ENCODE measurements at places on chromosomes 4 and X. TPM values are rescaled to one million over a fixed set of nuclear protein-coding genes. Genes with fewer than 3 reads are reported as not detected.

DNA sequence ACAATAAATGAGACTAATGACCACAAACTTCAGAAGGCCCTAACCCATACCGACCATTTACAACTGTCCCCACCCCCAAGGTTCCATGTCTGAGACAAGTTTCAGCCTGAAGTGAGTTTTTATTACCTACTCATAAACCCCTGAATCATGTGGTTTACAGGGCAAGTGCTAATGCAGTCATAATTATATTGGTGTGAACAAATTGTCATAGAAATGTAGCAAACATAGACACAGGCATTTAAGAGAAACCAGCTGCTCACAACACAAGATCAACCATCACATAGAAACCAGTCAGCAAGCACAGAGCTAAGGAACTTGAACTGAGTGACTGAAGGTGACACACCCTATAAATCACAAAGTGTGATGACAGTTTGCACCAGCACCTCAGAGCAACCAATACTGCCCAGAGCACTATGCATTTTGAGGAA lies 173.8 kb upstream of the MID1 start:
- DNase-seq: no peak

DNA sequence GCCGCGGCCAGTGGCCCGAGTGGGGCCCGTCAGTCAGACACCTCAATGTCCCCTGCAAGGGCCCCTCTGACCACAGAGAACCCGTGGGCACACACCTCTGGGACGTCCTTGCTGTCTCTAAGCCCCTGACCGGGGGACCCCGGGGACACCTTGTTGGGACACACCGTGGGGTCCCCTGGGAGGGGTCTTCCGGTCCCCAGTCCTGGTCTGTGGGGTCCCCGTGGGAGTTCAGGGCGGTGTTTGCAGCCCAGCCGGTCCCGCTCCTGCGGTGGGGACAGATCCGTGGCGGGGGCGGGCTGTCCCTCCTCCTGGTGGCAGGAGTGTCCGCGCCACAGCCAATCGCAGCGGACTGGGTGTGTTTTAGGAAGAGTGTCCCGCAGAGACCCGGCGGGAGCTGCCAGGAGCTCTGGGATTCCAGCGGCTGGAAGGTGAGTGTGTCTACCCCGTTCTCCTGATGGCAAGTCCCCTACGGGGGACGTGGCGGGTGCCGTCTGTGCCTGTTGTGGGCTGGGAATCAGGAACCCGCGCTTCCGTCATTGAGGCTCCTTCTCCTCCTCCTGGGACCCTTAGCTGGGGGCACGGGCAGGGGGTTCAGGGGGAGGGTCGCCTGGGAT lies 5.1 kb upstream of the PLCXD1 start:
- DNase-seq: peak; percentile 37

GRCh38 chr4:1183985-1184773 lies 11.8 kb upstream of the SPON2 start:
- DNase-seq: no peak

GRCh38 chr4:145735347-145735675 lies 55.4 kb downstream of the C4orf51 start:
- peak; percentile 96 for DNase-seq

GRCh38 chr4:108681321-108681809 lies 31.0 kb downstream of the OSTC start:
- no peak for DNase-seq

GRCh38 chrX:72297953-72298730 lies 7.6 kb downstream of the CITED1 start:
- DNase-seq: no peak

DNA sequence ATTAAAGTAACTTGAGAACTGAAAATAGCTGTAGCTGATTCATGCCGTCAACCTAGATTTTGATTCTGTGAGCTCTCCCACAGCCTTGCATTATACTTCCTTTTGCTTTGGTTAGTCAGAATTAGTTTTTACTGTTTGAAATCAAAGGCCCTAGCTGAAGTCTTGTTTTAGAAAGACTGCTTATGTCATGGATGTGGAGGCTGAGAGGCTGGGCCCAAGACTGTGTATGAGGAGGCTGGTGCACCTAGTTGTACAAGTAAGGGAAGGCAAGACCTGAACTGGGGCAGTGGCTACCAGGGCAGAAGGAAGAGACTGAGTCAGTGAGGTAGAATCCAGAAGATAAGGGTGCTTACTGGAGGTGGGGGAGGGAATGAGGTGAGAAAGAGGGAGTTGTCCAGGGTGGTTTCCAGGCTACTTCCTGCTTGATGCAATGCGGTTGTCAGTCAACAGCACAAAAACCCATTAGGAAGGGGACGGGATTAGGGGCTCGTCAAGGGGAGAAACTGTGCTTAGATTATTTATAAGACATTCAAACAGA lies 76.2 kb upstream of the PAGE3 start:
- DNase-seq: no peak

DNA sequence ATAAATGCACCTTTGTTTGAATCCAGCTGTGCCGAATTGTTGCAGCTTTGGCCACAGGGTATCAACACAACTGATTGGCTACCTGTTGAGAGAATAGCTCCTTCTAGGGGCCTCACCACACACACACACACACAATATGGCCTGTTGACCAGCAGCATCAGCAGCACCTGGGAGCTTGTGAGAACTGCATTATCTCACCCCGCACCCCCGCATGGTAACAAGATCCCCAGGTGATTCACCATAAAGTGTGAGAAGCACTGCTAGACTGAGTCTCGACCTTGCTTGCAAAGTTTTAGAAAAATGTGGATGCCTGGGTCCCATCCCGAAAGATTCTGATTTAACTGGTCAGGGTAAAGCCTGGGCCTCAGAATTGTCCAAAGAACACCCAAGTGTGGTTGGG lies 176.9 kb upstream of the PRPS2 start:
- no peak for DNase-seq

GRCh38 chrX:88135735-88136134 lies 611.3 kb upstream of the CPXCR1 start:
- DNase-seq: no peak

DNA sequence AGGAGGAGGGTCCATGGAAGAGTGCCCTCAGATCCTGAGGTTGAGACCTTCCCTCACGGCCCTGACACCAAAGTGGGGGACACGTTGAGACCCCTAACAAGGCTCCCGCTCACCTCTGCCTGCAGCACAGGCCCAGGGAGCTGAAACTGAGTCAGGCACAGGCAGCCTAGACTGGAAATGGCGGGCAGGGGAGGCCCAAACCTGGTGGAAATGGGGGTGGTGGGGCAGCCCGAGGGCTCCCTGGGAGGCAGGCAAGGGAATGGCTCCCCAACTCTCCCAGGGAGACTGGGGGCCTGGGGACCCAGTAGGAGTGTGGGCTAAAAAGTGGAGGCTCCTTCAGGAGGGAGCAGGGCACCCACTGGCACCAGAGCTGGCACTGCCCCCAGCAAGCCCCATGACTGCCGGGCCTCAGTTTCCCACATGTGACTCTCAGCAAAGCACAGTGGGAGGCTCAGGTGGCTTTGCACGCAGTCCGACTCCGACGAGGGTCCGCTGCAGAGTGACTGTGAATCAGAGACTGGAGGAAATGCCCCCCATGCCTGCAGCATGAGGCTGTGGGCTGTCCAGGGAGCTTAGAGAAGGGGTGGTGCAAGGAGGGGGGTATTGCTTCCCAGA lies 5.9 kb downstream of the NKX1-1 start:
- DNase-seq: no peak

DNA sequence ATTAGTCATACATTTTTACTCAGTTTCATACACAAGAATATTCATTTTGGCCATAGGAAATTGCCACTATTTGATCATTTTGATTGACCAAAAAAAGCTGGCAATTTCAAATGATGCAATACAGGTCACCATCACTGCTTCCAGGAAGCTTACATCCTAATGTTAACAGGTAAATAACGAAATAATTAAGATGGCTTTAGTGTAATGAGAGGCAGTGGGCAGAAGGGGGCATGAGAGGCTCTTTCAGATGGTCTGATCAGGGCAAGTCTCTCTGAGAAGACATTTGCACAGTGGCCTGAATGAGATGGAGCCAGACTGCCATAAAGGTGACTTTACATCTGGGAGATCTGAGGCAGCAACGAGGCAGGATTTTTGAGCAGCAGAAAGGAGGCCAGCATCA lies 170.7 kb downstream of the SLIT2 start:
- DNase-seq: peak; percentile 52

- DNase-seq: peak; percentile 49
Observed at GRCh38 chr4:122663814-122664610, 43.1 kb upstream of the IL21 start.

DNA sequence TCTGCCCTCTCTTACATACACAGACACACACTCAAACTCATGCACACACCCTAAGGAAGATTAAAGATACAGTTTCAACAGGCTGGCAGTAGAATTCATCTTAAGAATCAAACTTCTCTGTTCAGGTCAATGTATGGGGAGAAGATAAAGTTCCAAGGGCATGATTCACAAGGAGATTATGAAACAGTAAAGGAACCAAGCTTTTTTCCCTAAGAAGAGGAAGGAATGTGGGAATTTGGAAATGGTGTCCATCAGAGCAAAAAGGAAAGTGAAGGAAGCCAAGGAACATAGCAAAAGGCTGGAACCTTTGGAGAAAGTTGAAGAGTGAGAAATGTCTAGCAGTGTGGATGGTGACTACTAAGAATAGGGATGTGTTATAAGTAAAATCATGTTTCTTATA lies 191.0 kb upstream of the NPY2R start:
- DNase-seq: no peak

DNA sequence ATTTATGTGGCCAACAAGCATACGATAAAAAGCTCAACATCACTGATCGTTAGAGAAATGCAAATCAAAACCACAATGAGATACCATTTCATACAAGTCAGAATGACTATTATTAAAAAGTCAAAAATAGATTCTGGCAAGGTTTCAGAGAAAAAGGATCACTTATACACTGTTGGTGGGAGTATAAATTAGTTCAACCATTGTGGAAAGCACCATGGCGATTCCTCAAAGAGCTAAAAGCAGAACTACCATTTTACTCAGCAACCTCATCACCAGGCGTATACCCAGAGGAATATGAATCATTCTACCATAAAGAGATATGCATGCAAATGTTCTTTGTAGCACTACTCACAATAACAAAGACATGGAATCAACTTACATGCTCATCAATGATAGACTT lies 478.7 kb upstream of the GALNTL6 start:
- no peak for DNase-seq

- DNase-seq: no peak
Observed at GRCh38 chr4:20269320-20269719, 17.6 kb downstream of the SLIT2 start.

DNA sequence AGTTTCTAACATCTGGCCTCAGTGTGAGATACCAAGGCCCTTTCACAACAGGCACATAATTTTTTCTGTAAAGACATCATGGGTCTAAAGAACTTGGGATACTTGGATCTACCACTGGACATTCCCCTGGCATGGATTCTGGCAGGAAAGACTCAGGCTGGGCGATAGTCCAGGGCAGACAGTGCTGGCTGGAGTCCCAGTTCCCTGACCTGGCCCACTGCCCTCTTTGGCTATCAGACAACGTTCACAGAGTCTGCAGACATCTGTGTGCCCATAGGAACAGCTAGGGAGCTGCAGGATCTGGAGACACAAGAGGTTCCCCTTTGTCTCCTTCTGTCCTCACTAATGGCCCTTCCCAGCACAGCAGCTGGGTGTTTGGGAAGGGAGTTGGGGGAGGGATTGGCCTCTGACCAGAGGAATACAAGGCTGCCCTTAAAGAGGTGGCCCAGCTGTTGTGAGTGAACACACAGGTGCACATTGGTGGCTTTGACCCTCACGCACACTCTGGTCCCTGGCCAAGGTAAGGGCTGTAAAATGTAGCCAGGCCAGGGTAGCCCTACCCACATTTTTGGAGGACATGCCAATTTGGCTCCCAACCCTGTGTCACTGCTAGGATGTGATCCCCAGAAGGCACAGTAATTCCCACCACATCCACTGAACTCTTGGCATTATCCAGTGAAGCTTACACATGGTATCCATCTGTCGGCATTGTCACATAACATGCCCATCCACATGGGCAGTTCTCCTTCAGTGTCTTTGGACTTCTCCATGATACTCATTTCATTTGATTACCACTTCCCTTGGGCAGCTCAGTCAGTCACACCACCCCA lies 72.3 kb downstream of the SOX3 start:
- no peak for DNase-seq

The NIPAL1 gene
- 1.1 TPM for total RNA-seq

The FAM13A gene
- 25.3 TPM for total RNA-seq

The AKAP4 gene
- not detected for total RNA-seq

The AREG gene
- 0.18 TPM for total RNA-seq

The GAGE12H gene
- not detected for total RNA-seq

The CFAP47 gene
- total RNA-seq: not detected

The NHS gene
- 0.90 TPM for total RNA-seq

The NSG1 gene
- 0.56 TPM for total RNA-seq

The MAMLD1 gene
- 1.4 TPM for total RNA-seq

The ARAP2 gene
- total RNA-seq: 1.8 TPM

The SLITRK2 gene
- total RNA-seq: not detected

The EPHA5 gene
- total RNA-seq: under 0.01 TPM

The LNX1 gene
- 0.36 TPM for total RNA-seq

The WDR17 gene
- 0.83 TPM for total RNA-seq

The RAB41 gene
- not detected for total RNA-seq

The REPS2 gene
- 0.18 TPM for total RNA-seq

The GPRASP1 gene
- 1.7 TPM for total RNA-seq

The FATE1 gene
- not detected for total RNA-seq

Data from IMR-90 (cell line).